ENCODE measurements at places on chromosomes 7 and 10.

GRCh38 chr10:73649876-73650536 is 5.8 kb downstream of the SYNPO2L start:
- no peak for DNase-seq

- no peak for DNase-seq
Observed at GRCh38 chr7:134660961-134661376, 14.3 kb downstream of the BPGM start.

DNA sequence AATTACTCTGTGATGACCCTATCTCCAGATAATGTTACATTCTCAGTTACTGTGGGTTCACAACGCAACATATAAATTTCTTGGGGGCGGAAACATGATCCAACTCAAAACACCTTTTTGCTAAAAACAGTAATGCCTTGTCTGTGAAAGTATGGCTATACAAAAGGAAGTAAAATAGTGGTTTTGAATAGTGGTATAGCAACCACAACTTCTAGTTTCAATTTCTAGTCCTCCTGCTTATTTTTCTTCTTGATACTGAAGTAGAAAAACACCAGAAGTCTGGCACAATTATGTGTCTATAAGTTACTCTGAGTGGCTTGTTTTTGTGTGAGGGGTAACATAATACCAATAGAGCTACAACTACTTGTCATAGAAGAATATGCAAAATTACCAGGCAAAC is 21.5 kb upstream of the ZNF800 start:
- no peak for DNase-seq

GRCh38 chr7:155734445-155734809 is 77.8 kb downstream of the SHH start:
- DNase-seq = no peak

DNA sequence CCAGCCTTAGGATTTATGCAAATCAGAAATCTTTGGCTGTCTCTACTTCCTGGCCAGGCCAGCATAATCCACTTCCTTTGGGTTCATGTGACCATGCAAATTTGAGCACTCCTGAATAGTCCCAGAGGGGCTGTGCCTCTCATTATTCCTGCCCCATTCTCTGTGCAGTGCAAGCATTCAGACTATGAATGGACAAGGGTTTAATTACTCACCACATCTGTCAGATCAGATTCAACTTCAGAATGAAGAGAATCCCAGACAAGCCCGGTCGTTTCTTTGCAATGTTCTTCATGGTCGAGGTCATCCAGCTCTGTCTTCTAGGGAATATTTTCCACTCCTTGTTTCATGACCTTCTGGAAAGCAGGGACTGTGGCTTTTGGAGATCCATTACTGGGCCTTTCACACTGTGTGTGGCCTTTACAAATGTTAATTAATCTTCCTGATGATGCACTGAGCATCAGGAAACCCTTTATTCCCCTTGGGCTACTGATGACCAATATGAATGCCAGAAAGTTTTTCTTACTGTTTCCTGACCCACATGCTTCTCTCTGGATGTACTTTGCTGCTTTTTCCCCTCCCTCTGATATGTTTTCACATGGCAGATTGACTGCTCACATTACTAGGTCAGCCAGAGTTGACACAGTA is 217.6 kb upstream of the TCF7L2 start:
- no peak for DNase-seq
